Activated CD4-positive, alpha-beta memory T cell treated with anti-CD3 and anti-CD28 coated beads for 36 hours (primary cell): ENCODE measurements at places on chromosomes 3 and 15. TPM values are rescaled to one million over a fixed set of nuclear protein-coding genes. Genes with fewer than 3 reads are reported as not detected.

Gene FETUB
- not detected for total RNA-seq

Gene MUC20
- 0.73 TPM for total RNA-seq

Gene RPSA
- 2,738 TPM for total RNA-seq

Gene IQCH
- total RNA-seq, result 2.8 TPM

Gene ACTC1
- not detected for total RNA-seq

Gene BCL2A1
- 110 TPM for total RNA-seq

DNA sequence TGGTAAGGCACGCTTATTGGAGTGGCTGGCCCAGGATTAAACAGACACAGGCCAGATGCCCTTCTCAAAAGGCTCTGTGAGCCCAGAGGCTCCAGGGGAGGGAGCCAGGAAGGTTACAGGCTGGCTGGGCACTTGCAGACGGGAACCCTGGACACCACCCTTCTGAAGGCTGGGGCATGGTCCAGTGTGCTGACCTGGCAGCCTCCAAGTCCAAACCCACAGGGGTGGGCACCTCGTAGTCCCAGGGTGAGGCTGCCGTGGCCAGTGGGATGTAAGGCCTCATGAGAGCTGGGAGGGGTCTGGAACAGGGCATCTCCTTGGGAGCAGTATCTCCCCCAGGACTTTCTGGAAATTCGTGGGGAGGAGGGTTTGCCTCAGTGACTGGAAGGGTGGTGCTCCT lies 19.6 kb downstream of the EFCC1 start:
- DNase-seq, result no peak

DNA sequence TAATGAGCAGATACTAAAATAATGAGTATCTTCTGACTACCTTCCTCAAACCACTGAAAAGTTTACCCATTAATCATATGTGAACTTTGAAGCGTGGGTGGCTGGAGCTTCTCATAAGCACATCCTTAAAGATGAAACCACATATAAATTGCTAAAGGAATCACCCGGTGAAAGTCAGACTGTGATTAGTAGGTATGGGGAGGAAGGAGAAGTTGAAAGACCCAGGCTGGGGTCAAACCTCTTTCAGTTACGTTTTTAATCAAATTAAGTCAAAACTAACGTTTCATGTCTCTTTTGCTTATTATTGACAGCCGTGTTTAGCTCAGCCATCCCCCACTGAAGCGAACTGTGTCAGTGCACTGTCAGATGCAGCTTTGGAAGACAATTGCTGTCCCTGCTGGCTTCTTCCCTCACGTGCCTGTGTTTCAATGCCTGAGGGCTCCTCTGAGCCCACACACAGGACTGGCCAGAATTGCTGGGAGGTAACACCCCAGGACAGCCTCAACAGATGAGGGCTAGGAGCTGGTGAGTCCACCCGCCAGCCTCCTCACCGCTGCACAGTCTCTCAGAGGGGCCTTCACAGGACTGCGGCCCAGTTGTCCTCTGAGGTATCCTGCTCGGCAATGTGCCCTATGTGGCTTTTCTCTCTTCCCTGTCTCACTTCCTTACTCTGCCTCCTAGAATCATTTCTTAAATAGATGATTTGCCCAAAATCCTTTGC lies 29.3 kb upstream of the SH3BP5 start:
- peak; percentile 85 for DNase-seq

DNA sequence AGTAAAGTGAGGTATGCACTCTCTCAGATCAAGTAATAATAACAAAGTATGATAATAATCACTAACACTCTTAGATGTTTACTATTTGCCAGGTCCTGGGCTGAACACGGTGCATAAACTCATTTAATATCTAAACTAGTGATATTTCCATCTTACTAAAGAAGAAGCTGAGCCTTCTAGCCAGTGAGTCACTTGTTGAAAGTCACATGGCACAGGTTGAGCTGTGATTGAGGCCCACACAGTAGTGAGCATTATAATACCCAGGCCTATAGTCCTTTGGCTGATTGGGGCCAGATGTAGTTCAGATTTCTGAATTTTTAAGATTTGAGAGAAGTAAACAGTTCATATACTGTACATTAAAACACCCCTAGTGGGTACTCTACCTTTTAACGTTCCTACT lies 93.2 kb upstream of the CCDC80 start:
- no peak for DNase-seq

DNA sequence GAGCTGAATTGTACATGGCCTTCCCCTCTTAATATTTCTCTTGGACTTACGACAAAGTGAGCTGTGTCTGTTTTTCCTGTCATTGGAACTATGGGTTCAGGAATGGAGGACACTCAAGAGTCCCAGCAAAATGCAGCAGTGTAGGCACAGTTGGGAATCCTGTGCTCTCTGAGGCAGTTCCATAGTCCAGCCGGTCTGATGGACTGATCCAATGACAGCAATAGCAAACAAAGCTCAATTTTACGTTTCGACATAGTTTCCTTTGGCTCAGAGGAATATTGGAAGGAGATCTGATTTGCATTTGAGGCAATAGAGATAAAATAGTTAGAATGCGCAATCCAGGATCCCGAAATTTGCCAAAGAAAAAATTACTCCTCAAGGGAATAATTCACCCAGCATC lies 276.9 kb upstream of the CNTN3 start:
- DNase-seq, result no peak

- DNase-seq, result no peak
Measured at GRCh38 chr3:143410259-143410658, 290.7 kb downstream of the CHST2 start.

- DNase-seq, result no peak
Measured at GRCh38 chr3:33687406-33688010, 30.5 kb downstream of the CLASP2 start.

- no peak for DNase-seq
Measured at GRCh38 chr15:50050986-50051743, 67.9 kb downstream of the ATP8B4 start.

GRCh38 chr3:39038165-39038564 lies 13.6 kb downstream of the SCN11A start:
- no peak for DNase-seq

GRCh38 chr3:192481638-192482037 lies 245.7 kb downstream of the FGF12 start:
- DNase-seq, result no peak

- peak; percentile 20 for DNase-seq
Measured at GRCh38 chr15:88255484-88256278, 858 bp downstream of the NTRK3 start.
